ENCODE measurements at places on chromosomes 13 and 19.

- DNase-seq = no peak
Measured at GRCh38 chr13:32448972-32449371, 21.0 kb upstream of the N4BP2L1 start.

- DNase-seq = no peak
Measured at GRCh38 chr19:55304279-55304978, 20.6 kb downstream of the BRSK1 start.

GRCh38 chr13:34853161-34853560 lies 88.9 kb upstream of the NBEA start:
- DNase-seq = no peak

- DNase-seq = no peak
Measured at GRCh38 chr13:67224148-67224846, 5.8 kb downstream of the PCDH9 start.

DNA sequence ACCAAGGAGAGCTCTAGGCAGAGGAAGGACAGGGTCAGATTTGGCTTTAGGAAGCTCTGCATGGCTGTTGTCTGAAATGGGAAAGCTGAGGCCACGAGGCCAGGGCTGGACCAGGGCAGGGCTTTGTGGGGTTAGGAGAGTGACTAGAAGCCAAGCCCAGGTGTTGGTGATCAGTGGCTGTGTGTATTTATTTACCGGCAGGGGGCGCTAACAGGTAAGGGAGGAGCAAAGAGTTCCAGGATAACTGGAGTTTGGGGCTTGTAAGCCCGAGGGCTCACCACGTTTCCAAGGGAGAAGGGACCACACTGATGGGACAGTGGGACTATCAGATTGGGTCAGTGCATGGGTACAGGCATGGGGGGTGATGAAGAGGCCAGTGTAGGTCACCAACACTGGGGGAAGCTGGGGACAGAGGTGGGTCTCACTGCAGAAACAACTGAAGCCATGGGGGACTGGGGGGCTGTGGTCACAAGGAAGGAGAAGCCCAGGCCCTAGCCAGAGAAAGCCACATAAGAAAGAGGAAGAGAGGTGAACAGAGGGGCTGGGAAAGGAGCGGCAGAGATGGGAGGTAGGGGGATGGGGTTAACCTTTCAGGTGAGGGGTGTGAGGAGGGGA lies 3.9 kb downstream of the TMEM147 start:
- no peak for DNase-seq

DNA sequence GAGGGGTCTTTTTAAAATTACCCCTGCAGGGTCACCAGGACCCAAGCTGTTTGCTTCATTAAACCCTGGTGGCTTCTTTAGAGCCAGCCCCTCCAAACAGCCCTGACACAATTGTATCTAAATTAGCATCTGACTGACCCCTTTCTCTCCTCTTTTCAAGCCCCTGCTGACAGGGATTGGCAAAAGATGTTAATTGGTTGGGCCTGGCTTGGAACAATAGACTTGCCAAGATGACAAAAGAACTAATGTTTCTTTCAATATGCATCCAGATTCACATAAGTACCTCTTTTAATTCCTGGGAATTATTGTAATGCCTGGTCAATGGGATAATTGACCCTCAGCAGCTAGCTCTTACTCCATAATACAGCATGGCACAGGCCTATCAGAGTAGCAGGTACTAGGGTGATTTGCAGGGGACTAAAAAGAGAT lies 140.8 kb downstream of the SHISA2 start:
- no peak for DNase-seq

GRCh38 chr13:44698066-44698465 lies 121.9 kb upstream of the TSC22D1 start:
- DNase-seq = no peak

DNA sequence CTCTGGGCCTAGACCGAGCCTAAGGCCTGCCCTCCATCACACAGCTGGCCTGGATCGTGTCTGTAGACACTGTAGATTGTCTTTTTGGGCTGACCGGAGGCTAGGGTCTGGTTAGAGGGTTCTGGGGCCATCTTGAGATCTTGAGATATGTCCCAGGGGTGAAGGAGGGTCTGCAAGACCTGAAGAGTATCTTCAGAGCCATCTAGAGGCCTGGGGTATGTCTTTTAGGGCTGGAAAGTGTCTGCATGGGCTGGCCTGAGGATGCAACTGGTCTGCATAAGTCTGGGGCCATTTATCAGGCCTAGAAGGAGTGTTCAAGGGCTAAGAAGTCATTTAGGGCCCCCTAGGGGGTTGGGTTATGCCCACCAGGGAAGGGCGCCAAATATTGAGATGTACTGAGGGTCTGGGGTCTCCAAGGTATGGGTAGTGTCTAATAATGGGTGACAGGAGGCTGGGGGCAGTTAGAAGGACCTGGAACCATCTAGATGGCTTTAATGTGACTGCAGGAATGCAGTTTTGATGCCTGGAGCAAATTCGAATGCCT lies 555 bp downstream of the SCAF1 start:
- DNase-seq = no peak

GRCh38 chr13:39406688-39407087 lies 196.3 kb downstream of the LHFPL6 start:
- no peak for DNase-seq

DNA sequence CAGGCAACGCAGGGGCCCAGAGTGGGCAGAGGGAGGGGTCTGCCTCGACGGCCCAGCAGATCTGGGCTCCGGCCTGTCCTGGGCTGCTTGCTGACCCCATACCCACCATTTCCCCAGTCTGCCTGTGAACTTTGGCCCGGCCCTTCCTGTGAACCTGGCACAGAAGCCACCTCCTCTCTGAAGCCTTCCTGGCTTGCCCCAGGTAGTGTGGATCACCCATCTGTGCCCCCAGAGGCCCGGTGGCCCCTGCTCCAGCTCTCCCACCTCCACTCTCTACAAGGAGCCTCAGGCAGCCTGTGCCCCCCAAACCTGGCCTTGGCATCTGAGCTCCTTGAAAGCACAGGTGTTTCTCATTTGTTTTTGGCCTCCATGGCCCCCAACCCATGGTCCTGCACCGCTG lies 15.7 kb downstream of the PLEKHF1 start:
- no peak for DNase-seq

GRCh38 chr13:112859817-112860190 lies 109.2 kb upstream of the MCF2L start:
- no peak for DNase-seq

DNA sequence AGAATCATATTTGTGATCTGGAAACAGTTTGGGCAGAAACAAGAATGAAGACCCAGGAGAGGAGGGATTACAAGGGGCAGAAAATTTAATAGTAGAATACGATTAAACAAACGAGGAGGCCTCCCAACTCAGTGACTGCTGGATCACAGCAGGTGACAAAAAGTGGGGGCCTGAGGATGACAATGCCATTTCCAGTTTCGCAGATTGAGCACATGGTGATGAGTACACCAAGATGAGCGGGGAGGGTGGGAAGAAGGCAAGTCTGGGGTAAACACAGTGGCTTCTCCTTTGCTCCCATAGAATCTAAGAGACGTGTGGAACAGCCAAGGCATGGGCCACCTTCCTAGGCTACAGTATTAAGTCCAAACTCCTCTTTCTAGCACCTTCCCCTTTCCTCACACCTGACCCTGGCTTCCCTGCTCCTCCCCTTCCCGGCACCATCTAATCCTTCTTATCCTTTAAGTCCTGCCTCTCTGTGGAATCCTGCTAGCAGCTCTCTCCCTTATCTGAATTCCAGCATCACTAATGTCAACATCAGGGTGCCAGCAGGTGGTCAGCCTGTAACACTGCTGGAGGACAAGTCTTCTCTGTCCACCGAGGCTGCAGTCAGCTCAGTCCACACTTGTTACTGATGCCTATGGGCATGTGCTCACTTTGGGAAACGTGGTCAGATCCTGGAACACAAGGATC lies 13.5 kb downstream of the ATP7B start:
- no peak for DNase-seq

- no peak for DNase-seq
Measured at GRCh38 chr19:33098055-33098534, 17.1 kb downstream of the GPATCH1 start.

- DNase-seq = no peak
Measured at GRCh38 chr13:99894840-99895443, 76.6 kb downstream of the ZIC5 start.

GRCh38 chr13:73303851-73304250 lies 245.0 kb downstream of the KLF5 start:
- DNase-seq = no peak

DNA sequence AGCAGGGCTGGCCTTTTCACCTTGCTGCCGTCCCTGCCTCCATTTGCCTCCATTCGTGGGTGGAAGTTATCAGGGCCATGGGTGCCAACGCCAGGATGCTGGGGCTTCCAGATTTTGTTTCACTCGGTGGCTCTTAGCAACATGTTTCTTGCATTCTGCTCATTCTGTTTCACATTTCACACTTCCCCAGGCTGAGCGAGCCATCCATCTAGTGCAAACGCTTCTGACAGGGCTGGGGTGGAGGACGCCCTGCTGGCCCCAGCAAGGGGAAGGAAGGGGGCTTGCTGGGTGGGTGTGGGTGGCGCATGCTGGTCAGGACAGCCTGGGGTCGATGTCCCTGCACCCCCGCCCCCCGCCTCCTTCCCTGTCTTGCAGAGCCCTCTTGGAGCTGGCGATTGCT lies 165.2 kb downstream of the URI1 start:
- DNase-seq = no peak

DNA sequence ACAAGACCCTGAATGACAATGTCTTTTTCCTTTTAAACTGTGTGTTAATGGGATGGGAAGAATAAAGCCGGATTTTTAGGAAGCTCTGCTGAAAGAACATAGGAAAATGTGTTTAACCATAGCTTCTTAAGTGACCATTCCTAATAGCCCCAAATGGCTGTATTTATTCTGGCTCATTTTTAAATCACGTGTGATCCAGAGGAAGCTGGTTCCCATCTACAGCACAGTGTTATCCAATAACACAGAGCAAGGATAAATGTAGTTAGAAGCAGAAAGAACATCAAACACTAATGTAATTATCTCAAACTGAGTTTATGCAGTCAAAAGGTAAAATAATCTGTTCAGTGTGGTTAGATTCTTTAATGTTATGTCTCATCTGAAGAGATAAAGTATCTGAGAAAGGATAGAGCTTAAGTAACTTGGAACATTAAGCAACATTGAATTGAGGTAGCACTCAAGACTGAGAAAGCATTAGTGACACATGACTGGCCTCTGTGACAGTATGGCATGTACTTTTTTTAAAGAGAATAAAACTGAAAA lies 853.3 kb downstream of the GPC5 start:
- no peak for DNase-seq

DNA sequence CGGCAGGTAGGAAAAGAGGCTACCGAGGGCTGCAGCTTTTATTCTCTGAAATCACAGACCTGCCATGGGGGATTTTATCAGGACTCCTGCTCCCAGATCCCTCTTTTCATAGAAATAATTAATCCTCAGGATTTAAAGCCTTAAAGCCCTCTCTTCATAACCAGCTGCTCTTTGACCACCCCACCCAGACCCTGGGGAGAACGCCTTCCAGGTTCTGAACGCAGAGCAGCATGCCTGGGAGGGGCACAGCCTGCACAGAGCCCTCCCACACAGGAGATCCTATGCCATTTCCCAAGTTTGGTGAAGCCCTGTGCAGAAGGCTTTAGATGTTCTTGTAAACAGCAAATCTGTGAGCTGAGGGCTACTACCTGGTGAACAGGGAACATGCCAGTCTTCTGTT lies 91.1 kb downstream of the STOML3 start:
- DNase-seq = no peak

All from stimulated activated CD8-positive, alpha-beta memory T cell treated with anti-CD3 and anti-CD28 coated beads, Interleukin-7, amount 100 ng/mL, for 1 hour (primary cell).